ENCODE measurements at places on chromosomes 3 and 15.

- no peak for DNase-seq
Observed at GRCh38 chr3:17740721-17741141, 1.7 kb downstream of the TBC1D5 start.

- no peak for DNase-seq
Observed at GRCh38 chr15:62985768-62986167, 56.8 kb upstream of the TPM1 start.

GRCh38 chr3:156233876-156234275 is 113.5 kb downstream of the KCNAB1 start:
- no peak for DNase-seq

GRCh38 chr15:66622591-66623022 is 56.8 kb upstream of the LCTL start:
- no peak for DNase-seq

DNA sequence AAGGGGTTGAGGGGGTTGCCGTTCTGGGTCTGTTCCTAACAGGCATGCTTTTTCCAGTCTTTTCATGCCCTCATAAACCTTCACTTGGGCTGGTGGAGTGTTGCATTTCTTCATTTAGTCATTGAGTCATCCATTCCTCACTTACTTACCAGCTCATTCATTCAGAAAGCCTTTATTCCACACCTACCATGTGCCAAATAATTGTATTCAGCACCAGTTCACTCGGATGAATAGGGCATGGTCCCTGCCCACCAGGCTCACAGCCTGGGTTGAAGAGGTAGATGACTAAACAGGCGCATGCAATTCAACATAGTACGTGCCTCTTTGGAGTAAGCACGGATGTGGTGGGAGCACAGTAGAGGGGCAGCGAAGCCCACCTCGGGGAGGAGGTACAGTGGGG is 35.1 kb upstream of the THSD4 start:
- no peak for DNase-seq

GRCh38 chr15:69562564-69562963 is 109.9 kb downstream of the RPLP1 start:
- DNase-seq: no peak
